NCI-H2171 treated with DMSO at 0.1 percent for 48 hours (cell line): ENCODE measurements at places on chromosomes 13 and 19.

DNA sequence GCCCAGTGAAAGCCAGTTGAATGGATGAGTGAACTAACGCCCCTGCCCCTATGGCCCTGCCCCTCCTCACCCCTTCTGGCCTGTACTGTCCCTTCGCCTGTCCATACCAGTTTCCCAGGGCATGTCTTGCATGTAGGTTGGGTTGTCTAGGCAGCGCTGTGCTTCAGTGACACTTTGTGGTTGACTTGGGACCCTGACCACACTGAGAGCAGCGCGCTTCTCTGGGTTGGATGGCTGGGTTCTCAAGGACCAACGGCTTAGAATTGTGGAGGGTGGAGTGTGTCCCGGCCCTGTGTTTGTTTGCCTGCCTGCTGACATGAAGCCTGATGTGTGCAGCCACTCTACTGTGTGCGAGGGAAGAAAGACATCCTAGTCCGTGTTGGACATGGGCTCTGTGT, 15.8 kb downstream of the GATAD2A start:
- DNase-seq = no peak

GRCh38 chr13:98448642-98448928, 128.3 kb downstream of the STK24 start:
- DNase-seq = no peak

GRCh38 chr13:26075498-26075897, 23.7 kb upstream of the SHISA2 start:
- DNase-seq = no peak

DNA sequence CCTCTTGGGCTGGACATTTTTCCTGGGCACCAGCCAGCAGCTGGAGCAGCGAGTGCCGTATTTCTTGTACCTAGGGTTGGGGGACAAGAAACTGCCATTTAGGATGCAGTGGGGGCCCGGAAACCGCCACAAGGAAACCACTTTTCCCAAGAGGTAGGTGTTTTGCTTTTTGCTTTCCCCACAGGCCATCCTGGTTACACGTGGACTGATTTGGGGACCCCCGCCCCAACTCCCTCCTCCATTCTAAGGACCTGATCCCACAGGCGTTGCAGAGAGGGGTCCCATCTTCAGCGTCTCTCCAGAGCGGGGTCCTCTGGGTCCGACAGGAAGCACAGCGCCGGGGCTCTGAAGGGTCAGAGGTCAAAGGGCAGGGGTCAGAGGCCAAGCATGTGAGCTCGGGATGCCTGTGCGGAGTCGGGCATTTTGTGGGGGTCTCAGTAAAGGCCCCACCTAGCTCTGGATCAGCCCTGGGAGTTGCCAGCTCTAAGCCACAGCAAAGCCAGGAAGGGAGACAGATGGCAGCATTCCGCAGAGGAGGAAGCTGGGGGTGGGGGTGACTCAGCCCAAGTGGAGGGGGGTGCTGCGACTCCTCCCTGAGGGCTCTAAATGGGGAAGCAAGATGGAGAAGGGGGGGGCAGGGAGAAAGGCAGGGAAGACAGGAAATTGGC, 4.3 kb downstream of the ZGLP1 start:
- peak; percentile 33 for DNase-seq

DNA sequence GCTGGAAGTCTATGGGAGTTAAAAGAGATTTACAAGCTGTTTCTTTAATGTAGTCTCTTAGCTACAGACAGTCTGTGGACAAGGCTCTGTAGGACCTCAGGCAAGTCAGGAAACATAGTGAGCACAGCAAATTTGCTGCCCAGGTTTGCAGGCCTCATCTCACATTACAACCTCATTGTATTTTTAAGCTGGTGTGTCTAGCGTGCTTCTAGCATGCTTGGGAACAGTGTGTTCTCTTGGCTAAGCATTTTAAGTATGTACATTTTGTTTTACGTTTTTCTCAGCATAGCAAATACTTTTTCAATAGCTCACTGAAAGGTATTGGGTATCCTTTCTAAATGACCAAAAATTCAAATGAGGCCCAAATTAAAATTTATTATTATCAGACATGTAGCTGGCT, 113.2 kb downstream of the STARD13 start:
- DNase-seq = no peak

DNA sequence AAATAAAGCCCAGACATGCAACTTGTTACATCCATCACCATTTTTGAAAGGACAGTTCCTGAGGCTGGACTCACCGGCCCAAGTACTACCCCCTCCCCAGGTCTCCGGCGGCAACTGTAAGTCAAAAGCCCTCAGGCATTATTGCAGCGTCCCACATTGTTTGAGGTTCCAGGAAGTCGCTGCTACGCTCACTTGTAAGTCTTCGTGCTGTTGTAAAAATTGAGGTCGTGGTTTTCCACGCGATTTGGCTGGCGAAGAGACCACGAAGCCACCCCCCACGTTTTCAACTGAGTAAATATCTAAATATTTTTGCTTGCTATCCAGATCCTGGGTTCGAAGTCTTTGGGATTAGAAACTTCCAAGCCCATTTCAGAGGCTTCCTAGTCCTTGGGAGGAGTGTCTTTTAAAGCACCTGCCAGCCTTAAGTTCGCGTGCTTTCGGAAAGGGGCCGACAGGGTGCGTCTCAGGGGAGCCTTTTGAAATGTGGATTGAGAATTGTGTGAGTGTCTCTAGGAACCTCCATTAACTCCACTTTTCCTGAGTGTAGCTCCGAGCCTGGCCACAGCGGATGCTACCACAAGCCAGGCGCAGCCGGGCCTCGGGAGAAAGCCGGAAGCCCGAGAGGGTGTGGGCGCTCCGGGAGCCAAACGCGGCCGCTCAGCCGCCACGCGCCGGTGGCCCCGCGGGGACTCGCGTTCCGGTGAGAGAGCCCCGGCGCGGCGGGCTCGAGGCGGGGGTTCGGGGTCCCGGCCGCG, 434 bp upstream of the FNDC3A start:
- peak; percentile 79 for DNase-seq

GRCh38 chr13:40445557-40445990, 220.9 kb downstream of the FOXO1 start:
- DNase-seq = no peak

- no peak for DNase-seq
Observed at GRCh38 chr13:79918620-79919019, 422.3 kb downstream of the SPRY2 start.

- no peak for DNase-seq
Observed at GRCh38 chr13:24100188-24100587, 60.3 kb upstream of the SPATA13 start.
